Osteocyte (in vitro differentiated cells): ENCODE measurements at places on chromosomes 12 and 14.

DNA sequence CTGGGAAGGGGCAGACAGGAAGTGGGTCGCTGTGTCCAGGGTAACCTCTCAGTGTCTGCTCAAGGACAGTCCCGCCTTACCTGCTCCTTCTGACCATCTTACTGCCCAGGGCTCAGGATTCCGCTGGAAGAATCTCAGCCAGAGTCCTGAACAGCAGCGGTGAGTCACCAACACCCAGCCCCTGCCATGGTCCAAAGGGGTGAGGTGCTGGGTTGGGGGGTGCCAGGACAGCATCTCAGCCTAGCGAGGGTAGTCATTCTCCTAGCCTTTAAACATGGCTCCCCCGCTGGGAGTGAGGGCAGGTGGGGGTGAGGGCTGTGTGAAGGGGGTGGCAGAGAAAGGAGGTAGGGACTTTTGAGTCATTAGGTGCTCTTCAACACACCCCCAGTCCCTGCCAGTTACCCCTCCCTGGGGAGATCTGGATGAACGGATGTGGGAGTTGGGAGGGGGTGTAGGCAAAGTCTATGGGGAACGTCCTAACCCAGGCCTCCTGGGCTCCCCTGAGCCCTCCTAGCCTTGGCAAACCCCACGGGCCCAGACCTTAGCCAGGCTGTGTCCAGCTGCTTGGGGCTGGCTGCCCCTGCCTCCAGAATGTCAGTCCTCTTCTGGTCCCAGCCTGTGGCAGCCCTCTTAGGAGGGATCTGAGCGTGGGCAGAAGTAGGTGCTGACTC is 2.5 kb downstream of the TAMALIN start:
- no peak for DNase-seq

DNA sequence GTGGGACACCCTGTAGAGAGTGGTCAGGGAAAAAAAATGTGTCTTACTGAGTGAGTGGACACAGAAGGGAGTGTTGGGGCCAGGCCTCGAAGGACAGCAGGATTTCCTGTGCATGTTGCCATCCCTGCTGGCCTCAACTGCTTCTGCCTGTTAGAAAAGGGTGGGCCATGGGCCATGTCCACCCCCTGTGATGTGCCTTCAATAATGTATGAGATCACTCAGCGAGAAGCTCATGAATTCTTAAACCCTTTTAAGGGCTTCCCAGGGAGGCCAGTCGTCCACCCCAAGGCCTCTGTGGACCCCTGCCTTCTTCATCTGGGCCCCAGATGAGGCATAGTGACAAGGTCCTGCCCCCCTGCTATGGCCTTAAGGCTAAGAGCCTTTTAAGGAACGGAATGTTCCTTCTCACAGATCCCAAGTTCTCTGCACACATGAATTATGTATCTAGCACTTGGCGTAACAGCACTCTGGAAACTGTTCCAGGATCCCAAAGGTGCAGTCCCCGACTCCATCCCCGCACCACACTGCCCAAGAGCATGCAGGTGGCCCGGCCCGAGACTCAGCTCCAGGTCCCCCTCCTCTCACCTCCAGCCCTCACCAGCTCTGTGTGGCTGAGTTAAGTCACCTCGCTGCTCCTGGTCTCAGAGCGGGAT is 8.9 kb upstream of the C14orf132 start:
- no peak for DNase-seq

DNA sequence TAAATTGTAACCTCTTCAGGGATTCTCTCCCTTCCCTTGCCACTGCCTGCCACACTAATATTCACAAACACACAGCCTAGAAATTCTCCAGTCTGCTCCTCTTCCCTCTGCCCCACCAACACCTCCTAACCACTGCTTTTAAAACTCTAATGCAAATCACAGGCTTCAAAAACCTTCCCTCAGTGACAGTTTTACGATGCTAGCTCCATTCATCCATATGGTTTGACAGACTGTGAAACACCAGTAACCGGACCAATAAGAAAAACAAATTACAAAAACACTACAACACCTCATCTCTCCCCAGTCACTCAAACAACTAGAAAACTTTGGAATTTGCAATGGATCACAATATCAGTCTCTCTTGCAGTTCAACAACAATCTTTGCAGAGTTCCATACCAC is 5.7 kb downstream of the DPF3 start:
- no peak for DNase-seq

DNA sequence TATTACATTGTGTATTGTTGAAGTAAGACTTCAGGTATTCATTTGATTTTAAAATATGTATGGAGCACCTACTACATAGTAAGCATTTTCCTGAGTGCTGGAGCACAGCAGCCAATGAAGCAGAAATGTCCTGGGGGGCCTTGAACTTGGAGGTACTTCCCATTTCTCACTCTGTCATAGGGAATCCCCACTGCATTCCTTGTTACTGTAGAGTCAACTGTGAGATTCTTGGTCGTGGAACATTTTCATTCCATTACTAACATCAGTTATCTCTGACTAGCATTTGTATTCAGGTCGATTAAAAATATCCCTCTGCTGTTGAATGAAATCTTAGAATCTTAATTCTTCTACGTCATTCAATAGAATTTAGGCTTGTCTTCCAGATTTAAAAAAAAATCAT is 66.7 kb downstream of the PDE3A start:
- no peak for DNase-seq
